ENCODE measurements at places on chromosomes 4 and X.

- DNase-seq: no peak
Measured at GRCh38 chrX:153903991-153904957, at the start of gene AVPR2. Gene AVPR2 (plus strand): TSS chrX:153904673. CDS start chrX:153905146, 473 bp downstream.

- DNase-seq: no peak
Measured at GRCh38 chr4:155468282-155468681, 91.5 kb upstream of the MAP9 start.

GRCh38 chrX:48531358-48531959, 8.1 kb upstream of the TBC1D25 start:
- DNase-seq: peak; percentile 46

DNA sequence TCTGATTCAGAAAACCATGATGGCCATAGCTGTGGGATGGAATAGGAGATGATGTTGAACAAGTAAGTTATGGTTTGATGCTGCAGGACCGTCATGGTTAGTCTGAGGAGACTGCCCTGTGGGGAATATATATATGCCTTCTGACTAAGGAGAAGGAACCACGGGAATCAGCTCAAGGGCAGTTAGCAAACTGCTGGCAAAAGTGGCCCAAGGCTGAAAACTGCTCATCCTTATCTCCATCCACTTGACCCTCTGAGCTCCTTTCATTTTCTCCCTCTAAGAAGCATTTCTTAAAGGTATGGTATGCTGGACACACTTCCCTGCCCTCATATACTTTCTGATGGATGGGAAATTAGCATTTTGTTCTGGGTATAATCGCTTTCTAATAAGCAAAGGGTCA, 161.9 kb downstream of the ENOX2 start:
- no peak for DNase-seq

DNA sequence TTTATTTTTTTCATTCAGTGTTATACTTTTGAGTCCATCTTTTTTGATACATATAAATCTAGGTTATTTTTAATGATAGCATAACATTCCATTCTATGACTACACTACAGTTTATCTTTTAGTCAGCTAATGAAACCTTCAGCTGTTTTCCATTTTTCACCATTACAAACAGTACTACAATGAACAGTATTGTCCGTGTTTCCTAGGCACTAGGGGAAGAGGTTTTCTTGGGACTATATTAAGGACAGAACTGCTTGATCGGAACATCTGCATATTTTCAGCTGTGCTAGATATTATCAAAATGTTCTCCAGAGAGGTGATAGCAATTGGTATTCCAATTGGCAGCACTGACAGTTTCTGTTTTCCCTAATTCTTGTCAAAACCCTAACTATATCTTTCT, 44.3 kb upstream of the HCCS start:
- DNase-seq: no peak
